ENCODE measurements at places on chromosomes 7 and 10.

DNA sequence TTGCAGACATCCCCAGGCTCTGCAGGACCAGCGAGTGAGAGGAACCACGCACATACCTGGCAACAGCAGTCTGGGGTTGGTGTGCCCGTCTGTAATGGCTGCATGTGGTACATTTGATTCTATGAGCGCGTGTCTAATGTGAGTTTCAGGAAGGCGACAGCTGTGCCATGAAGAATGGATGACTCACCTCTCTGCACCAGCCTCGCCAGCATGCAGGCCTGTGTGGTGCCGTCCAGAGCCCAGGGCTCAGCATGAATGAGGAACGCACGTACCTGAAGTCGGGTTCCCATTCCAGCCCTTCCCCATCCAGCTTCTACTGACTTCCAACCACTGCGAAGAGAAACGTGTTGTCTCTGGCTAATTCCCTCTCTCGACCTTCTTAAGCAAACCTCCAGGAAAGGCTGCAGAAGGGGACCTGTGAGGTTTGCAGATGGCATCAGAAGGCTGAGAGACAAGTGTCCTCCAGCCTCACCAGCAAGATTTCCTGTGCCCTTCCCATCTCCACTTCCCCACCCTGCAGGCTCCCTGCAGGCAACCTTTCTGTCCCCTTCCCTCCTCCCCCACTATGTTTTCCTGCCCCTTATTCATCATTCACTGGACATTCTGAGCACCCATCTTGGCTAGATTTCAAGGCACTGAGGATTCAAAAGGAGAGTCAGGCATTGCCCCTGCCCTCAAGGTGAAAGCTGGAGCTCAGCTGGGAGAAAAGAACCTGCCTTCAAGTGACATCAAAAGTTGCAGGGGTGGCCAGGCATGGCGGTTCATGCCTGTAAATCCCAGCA lies 54.3 kb downstream of the ASB13 start:
- DNase-seq: no peak

DNA sequence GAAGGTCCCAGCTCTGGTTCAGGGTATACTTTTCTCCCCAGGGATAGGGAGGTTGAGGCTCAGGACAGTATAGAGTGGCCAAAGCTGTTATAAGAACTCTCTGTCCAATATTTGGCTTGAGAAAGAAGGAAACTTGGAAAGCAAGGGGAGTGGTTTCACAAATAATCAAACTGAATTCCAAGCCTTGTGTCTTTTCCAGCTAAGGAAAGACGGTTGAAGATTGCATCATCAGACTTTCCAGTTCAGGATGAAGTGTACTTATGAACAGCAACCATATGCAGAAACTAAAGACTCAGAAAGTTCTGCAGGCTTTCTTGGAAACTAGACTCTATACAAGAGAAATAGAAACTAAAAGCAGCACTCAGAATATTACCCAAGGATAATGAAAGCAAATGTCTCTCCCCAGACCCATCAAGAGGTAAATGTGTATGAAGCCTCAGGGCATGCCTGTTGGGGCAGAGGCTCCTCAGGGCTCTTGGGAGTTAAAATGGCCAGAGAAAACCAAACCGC lies 46.4 kb downstream of the RAMP3 start:
- DNase-seq: no peak

- no peak for DNase-seq
Observed at GRCh38 chr10:94002156-94002555, 8.4 kb downstream of the PLCE1 start.

DNA sequence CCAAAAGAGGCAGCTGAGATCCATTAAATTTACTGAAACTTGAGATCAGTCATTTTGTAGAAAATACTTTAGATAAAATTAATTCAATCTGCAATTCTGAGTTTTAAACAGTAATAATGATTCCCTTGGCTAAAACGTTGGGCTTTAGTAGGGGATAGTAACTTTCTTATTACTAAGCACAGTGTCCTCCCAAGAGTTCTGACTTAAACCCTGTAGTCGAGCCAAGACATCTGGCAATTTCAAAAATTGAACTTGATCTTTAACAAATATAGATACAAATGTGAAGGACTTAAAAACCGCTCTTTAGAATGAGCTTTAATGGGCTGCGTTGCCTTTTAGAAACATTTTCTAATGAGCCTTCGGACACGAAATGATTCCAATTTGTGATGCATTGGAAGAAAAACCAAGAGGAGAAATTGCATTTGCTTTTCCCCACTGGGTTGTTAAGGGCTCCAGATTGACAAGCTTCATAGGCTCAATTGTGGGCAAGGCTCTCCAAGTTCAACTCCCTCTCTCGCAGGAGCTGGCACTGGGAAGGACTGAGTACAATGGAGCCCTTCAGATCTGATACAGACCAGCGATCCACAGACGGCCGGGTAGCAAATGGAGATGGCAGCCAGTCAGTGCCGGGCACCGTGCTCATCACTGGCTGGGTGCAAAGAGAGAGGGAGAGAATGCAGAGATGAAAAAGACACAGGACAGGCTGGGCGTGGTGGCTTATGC lies 921.3 kb upstream of the AUTS2 start:
- DNase-seq: no peak

- no peak for DNase-seq
Observed at GRCh38 chr7:917255-918117, 37.0 kb downstream of the ADAP1 start.

DNA sequence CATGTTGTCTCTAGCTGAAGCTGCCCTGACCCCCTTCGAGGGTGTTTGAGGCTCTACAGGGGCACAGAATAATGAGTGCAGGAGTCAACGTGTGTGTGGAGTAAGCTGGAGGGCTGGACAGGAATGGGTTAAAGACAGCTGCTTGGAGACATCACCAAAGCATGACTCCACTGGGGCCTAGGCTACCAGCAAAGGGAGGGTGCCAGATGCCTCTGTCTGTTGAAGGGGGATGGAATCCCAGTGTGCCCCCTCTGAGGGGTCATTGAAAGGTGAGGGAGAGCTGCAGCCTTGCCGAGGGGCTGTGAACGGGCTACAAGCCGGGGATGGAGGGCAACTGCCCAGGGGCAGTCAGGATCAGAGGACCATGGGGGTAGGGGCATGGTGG lies 51.7 kb upstream of the PODXL start:
- DNase-seq: no peak
